H9 (cell line): ENCODE measurements at places on chromosomes 1 and 21.

DNA sequence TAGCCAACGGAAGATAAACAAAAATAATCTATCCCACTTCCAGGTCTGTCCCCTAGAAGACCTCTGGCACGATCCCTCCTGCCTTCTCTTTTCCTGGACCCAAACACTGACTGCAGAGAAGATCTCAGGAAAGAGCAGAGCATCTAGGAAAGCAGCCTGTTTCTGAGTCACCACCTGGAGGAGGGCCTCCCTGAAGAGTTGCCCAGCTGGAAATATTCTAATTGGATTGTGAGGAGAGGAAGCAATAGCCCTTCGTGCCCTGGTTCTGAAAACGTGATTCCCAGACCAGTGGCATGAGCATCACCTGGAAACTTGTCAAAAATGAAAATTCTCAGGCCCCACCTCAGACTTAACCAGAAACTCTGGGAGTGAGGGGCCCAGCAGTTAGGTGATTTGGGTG, 411.1 kb downstream of the SETD4 start:
- no peak for DNase-seq

DNA sequence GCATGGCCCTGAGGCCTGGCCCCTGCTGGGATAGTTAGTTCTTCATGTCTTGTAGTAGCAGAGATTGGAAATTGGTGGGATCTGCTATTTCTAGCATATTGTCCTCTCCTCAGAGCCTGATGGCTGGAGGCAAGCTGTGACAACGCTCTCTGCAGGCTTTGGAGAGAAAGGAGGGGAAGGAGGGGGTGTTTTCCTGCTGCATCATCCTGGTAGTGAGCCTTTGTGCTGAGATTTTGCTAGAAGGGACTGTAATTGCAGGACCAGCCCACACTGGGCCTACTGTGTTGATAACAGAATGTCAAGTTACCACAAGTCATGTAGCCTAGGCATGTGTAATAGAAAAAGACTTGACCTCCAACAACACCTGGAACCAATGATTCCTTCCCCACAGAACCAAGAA, 351.0 kb downstream of the SIPA1L2 start:
- no peak for DNase-seq

DNA sequence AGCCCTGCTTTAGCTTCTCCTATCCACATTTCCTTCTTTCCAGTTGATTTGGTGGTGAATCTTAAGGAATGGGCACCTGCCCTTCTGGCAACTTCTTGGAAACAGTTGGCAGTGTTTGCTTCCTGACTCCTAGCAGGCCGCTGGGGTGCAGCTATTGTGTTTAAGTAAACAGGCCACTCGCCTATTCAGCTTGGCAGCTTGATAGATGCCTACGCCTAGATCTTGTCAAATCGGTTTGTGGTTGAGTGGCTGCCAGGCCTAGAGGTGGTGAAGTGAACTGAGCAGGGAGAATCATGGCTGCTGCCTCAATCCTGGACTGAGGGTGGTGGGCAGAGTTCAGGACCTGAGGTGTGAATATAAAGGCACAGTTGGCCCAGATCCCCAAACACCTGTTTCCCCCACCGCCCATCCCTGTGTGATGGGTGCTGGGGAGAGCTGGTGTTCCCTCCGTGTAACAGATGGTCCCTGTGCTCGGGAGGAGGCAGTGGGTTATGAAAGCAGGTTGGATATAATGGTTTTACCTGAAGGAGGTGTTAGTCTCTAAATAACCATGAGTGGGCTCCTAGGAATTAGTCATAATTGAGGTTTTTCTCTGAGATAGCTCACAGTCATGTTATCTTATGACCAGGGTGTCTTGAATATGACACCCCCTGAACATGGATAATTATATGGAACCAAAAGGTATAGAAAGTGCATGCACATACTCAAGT, 940 bp upstream of the PLA2G2C start:
- no peak for DNase-seq

DNA sequence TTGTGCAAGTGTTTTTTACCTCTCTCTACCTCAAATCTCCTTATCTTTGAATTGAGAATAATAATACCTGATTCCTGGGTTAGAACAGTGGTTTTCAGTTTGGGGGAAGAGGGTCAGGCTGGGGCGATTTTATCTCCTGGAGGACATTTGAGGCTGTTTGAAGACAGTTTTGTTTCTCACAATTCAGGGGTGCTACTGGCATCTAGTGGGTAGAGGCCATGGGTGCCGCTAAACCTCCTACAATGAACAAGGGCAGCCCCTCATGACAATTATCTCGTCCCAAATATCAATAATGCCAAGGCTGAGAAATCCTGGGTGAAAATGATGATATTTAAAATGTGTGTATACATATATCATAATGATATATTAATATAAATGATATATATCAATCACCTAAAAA, 139.1 kb upstream of the USH2A start:
- no peak for DNase-seq

DNA sequence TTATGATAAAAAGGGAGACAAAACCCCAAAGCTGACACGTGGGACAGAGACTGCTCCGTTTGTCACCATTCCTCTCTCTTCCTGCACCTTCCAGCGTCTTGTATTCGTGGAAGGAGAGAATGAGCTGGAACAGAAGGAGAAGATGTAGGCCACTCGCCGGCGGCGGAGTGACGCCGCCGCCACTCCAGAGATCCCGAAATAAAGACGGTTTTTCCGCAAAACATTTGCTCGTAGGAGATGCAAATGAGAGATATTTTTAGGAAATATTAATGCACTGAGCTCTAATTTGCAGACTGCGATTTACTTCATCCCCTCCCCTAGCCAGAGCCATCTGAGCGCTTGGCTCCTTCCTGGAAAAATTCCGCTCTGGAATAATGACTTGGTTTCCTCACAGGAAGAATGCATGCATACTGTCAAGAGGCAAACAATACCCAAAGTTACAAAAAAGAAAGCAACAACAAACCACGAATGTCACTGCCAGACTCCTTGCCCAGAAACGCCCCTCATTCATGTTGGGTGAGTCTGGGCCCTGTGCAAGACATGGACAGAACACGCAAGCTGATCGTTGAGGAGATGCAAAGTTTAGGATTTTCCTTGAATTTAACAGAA, 18.0 kb upstream of the ADARB1 start:
- no peak for DNase-seq

- no peak for DNase-seq
Observed at GRCh38 chr1:216883518-216883917, 160.3 kb upstream of the ESRRG start.

GRCh38 chr1:29451368-29451892, 215.1 kb downstream of the PTPRU start:
- DNase-seq: no peak

DNA sequence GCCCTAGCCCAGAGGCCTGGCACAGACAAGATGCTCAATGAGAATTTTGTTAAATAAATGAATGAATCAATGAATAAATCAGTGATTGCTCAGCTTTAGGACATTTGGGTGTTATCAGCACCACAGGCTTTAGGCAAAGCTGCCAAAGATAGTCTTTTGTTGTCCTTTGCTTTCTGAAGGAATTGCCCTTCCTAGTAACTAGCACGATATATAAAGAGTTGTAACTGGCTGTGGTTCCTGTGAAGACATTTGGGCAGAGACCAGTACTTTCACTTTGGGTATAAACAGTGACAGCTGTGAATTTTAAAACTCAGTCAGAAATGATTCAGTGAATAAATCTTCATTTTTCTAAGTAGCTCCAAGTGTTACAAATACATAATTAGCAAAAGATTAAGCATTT, 13.3 kb downstream of the RNU5D-1 start:
- DNase-seq: no peak

- DNase-seq: no peak
Observed at GRCh38 chr1:59271561-59272260, 25.2 kb upstream of the FGGY start.

DNA sequence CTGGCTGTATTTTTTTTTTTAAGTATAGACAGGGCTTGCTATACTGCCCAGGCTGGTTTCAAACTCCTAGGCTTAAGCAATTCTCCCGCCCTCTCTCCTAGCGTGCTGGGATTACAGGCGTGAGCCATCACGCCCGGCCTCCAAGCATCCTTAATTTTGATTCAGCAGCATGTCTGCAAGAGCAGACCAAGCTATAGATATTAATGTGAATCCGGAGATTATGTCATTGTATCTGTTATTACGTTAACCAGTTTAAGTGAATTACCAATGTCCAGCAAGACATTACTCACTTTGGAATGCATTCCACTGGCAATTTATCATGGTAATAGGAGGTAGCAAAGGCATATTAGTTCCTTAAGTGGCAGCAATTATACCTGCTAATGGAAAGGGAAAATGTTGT, 179.7 kb downstream of the CHRM3 start:
- no peak for DNase-seq
